ENCODE measurements at places on chromosomes 11 and 22. TPM values are rescaled to one million over a fixed set of nuclear protein-coding genes. Genes with fewer than 3 reads are reported as not detected.

TCP11L1 gene
- 21.2 TPM for total RNA-seq

C22orf15 gene
- not detected for total RNA-seq

SGSM1 gene
- total RNA-seq = 0.45 TPM

SERPING1 gene
- 1.7 TPM for total RNA-seq

SPA17 gene
- total RNA-seq = 16.4 TPM

ZDHHC5 gene
- total RNA-seq = 74.7 TPM

F2 gene
- total RNA-seq = 2.0 TPM

SPON1 gene
- not detected for total RNA-seq

GP1BB gene
- 1.3 TPM for total RNA-seq

MRGPRX3 gene
- not detected for total RNA-seq

RBFOX2 gene
- 32.4 TPM for total RNA-seq

OR52B2 gene
- not detected for total RNA-seq

TMEM41B gene
- total RNA-seq = 13.7 TPM

FAT3 gene
- 0.08 TPM for total RNA-seq

FBLN1 gene
- total RNA-seq = 45.2 TPM

PDE2A gene
- total RNA-seq = 2.3 TPM

HDAC10 gene
- total RNA-seq = 11.7 TPM

UBQLNL gene
- total RNA-seq = not detected

GRIK4 gene
- not detected for total RNA-seq

PAK1 gene
- total RNA-seq = 24.6 TPM
